ENCODE measurements at places on chromosomes 11 and 22.
A peak's percentile ranks its signal among the peaks of the same experiment; 100 is the strongest.

DNA sequence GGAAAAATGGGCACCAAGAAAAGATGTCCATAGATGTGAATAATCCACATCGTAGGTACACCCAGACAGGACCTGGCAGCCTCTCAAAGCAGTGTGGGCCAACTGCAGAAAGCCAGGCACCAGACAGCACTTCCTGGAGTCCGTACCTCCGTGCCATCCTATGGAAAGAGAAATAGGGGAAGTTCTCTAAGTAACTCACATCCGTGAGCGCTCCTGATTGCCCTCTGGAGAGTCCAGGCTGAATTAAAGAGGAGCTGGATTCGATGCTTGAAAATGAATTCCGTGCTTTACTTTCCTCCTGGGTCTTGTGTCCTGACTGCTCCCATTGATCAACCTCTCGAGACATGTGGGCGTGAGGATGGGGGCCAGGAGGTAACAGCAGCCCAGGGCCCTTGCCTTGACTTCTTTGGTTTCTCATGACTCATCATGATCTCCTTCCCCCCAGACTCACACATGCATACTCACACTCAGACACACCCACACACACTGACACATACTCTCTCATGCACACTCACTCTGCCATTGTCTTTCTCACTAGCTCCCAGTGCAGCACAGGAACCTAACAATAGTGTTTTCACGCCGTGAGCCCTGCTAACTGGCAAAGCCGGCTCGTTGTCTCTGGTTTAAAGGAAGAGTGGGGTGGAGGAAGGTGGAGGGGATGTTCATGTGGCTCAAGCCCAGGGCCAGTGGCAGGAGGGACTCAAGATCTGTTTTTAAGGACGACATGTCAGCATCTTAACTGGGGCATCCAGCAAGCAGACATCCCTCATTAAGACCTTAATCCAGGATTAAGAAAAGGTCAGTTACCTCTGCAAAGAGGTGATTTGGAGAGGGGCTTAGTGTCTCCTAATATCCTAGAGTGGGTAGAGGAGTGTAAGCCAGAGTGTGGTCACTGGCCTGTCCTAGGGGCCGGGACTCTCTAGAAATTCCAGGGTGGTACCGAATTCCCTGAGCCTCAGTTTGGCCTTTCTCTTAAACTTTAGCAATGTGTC lies 104.2 kb downstream of the SCN3B start:
- DNase-seq, result no peak

GRCh38 chr22:25048659-25049647 lies 96.4 kb downstream of the KIAA1671 start:
- peak; percentile 65 for DNase-seq

DNA sequence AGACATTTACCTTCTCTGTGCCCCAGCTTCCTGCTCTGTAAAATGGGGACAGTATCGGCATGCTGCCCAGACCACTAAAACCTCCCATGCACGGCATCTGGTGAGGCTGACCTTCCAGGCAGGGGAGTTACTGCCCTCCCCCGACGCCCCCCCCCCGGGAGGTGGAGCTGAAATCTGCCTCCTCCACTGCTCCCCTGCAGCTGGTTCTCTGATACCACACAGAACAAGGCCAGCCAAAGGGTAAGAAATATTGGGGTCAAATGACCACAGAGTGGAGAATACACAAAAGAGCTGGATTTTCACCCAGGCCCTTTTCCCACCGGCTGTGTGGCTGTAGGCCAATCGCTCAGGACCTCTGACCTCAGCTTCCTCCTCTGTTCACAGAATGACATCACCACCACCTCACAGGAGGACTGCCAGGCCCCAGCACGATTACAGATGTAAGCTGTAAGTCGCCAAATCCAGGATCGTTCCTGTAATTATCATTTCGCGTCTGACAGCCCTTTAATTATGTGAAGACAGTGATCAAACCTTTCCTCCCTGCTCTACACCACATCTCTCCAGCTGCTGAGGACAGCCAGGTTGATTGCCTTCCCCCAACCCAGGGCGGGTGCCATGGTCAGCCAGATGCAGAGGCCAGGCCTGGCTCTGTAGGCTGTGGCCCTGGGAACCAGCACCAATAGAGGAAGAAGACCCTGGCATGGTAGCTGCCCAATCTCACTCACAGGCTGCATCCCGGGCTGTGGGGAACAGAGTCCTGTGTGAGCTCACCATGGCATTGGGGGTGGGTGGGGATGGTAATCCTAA lies 35.7 kb upstream of the KLHL35 start:
- no peak for DNase-seq

- no peak for DNase-seq
Measured at GRCh38 chr22:44224166-44224565, 43.4 kb downstream of the PARVG start.

GRCh38 chr11:121358760-121359159 lies 66.2 kb downstream of the SC5D start:
- DNase-seq, result no peak

DNA sequence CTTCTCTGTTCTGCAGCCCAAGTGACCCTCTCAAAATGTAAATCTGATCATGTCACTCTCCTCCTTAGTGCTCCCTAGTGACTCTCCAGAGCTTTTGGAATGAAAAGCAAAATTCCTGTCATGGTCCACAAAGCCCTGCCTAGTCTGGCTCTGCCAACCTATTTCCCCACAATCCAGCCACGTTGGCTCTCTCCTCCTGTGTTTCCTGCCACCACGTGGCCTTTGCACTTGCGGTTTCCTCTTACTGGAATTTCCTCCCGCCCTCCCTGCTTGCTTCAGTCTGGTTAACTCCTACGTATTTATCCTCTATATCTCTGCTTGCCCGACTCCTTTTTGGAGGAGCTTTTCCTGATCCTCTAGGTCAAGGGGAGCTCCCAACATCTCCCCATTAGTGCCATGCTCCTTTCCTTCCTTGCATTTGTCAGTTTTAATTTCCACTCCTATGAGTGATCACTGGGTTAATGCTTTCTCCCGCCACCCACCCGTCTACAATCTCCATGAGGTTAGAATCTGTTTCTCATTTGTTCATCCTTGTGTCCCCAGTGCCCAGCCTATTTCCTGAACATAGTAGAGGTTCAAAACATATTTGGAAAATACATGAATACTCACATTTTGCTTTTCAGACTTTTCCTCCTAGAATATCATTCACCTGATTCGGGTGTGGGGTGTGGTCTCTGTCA lies 11.5 kb downstream of the NNMT start:
- no peak for DNase-seq

DNA sequence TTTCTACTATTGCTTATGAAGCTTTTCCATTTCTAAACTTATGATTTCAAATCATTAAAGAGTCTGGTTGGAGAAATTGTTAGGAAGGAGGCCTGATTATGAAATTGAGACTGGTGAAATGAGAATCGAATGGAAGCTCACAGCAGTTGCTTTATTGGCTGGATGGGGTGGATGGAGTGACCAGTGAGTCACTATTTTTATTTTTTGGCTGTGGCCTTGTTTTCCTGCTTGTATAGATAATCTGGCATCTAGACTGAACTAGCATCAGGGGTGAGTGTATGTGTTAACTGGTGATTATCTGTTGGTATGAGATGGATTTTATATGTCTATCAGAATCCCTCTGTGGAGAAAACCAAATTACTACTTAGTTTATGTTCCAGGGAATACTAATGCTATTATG lies 36.2 kb downstream of the UVRAG start:
- no peak for DNase-seq

DNA sequence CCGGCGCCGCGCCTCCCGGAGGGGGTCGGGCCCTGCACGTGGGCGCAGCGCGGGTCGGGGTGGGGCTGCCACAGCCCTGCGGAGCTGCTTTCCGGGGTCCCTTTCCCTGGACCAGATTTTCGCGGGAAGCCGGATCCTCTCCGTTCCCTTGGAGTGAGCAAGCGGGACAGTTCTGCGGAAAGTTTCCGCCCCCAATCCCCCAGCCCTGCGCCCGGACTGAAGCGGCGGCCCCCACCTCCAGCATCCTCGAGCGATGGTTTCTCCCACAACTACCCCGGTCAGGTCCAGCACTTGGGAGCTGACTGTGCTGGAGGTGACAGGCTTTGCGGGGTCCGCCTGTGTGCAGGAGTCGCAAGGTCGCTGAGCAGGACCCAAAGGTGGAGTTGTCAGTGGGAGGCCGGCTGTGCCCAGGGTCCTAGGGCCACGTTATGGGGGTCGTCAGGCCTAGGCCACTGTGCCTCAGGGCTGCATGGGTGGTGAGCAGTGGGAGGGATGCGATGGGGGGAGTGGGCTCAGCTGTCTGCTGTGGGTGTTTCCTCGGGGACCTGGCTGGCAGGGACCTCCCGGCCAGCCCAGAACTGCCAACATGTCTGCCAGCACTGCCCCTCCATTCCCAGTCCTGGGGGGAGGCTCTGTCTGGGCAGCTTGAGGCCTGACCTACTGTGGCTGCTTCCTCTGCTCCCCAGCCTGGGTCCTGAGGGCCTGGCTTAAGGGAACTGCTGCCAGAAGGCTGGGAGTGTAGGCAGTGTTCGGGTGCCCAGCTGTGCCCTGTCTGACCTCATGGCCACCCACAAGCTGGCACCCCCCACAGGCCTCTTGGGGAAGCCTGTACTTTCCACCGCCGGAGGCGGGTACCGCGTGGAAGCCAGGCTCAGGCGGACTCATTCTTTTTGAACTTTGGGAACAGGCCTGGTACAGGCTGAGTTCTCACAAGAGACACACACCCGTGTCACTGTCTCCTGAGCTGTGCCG lies 726 bp downstream of the ST3GAL4 start:
- DNase-seq, result peak; percentile 84

DNA sequence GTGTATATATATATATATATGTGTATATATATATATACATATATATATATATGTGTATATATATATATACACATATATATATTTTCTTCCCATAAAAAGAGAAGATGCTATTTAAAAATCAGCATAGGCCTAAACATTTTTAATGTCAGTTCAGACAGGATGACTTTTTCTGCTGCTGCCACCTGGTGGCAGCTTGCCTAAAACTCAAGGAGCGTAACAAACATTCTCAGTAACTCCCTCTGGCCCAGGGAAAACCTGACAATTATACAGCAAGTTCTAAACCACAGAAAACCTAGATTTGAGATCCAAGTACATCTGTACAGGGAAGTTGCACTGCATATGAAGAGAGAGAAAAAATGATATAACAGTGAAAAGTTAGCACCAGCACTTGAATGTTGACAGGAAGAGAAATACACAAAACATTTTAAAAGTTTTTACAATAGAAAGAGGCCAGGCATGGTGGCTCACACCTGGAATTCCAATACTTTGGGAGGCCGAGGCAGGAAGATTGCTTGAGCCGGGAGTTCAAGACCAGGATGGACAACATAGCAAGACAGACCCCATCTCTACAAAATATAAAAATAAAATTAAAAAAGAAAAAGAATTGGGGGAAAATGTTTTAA lies 16.6 kb downstream of the OR8A1 start:
- DNase-seq, result peak; percentile 45

GRCh38 chr11:108196901-108197300 lies 25.5 kb downstream of the NPAT start:
- no peak for DNase-seq

DNA sequence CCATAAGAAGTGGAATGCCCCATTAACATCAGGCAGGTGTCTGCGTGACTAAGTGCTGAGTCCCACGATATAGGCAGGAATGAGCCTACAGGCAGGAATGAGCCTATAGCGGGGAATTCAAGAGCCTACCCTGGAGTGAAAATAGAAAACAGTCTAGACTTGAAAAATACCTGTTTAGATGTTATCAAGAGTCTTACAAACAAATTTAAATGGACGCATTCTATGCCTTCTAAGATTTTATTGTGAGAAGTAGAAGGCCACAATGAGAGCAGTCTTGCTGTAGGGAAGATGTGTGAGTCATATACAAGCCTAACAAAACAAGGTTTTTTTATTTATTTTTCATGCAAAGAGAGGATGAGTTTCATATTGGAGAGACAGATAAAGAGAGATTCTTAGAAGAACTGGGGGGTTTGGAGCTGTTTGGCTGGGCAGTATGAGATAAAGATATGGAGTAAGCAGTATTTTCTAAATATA lies 200.8 kb upstream of the ZC3H12C start:
- DNase-seq, result no peak

DNA sequence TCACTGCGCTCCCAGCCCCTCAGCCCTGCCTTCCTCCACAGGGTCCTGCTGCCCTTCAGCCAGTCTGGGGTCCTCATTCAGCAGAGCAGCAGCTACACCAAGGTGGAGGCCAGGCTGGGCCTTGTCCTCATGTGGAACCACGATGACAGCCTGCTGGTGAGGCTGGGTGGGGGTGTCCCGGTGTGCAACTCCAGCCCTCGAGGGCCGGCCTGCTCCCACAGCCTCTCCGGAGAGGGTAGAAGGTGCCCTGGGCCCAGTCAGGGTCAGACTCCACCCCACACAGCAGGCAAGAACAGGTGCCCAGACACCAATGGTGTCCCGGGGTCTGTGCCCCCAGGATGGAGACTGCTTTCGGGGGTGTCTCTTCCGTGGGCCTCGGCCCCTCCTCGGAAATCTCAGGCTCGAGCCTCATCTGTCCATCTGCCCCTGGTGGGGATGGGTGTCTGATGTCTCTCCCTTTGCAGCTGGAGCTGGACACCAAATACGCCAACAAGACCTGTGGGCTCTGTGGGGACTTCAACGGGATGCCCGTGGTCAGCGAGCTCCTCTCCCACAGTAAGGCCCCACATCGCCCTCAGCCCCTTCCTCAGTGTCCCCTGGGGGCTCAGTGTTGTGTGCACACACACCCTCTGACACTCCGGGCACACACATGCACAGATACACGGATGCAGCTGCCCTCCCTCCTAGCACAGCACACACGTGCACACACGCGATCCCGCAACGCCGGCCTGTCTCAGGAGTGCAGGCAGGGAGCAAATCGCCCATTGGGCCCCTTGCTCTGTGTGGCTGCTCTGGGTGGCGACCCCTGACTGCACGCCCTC lies 4.9 kb downstream of the MUC5AC start:
- DNase-seq, result no peak

DNA sequence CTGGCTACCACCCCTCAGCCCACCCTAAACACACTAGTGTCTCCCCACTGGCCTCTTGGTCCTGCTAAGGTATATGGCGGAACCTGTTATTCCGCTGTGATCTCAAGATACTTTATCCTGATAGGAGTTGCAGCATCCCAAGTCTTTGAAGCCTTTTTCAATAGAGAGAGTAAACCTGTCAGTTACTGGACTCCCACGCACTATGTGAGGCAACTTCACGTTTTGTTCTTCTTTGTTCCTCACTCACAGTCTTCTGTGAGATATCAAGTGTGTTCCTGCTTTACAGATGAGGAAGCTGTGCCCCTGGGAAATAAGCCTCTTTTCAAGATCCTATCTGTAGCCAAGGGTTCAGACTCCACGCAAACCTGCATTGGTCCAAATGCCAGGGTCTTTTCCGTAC lies 127.8 kb downstream of the MYO18B start:
- peak; percentile 25 for DNase-seq

GRCh38 chr22:28014211-28015045 lies 95.4 kb upstream of the PITPNB start:
- no peak for DNase-seq

GRCh38 chr22:36892292-36892691 lies 21.1 kb upstream of the CSF2RB start:
- no peak for DNase-seq
